ENCODE measurements at places on chromosomes 4 and X.

GRCh38 chr4:66562276-66562806, 892.1 kb upstream of the EPHA5 start:
- no peak for DNase-seq

DNA sequence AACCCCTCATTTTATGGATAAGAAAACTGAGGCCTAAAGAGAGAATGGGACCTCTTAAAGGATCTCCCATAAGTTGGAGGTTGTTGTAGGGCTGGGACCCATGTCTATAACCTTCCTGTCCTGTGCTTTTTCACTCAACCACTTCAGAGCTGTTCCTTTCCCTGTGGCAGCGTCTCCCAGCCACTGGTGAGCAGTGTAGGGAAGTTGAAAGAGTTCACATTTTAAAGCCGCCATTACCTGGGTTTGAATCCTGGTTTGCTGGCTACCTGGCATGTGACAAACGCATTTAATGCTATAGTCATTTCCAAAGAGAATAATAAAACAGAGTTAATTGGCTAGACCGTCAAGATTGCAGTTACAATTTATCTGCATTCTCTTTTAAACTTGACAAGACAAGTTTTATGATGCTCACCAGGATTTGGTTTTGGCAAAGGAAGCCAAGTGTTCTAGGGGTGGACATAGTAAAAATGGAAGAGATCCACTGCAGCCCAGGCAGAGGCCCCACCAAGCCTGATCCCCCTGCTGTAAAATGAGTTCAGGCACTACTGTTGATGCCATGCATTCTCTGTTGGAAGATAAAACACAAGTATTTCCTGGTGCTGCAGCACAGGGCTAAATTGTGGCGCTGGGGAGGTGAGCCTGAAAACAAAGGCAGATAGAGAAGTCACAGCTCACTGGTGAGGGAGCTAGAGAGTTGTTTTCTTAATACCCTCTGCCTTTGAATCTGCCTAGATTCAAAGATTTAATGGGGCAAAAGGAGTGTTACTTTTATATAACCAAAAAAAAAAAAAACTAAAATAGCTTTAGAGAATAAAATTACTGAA, 218.7 kb downstream of the NWD2 start:
- no peak for DNase-seq

GRCh38 chr4:159425737-159426305, 322.9 kb downstream of the RAPGEF2 start:
- no peak for DNase-seq

- no peak for DNase-seq
These were observed 65.7 kb upstream of the KCNIP4 start for GRCh38 chr4:22014222-22014741.

GRCh38 chr4:185849664-185850550, 37.9 kb upstream of the SORBS2 start:
- DNase-seq, result no peak

DNA sequence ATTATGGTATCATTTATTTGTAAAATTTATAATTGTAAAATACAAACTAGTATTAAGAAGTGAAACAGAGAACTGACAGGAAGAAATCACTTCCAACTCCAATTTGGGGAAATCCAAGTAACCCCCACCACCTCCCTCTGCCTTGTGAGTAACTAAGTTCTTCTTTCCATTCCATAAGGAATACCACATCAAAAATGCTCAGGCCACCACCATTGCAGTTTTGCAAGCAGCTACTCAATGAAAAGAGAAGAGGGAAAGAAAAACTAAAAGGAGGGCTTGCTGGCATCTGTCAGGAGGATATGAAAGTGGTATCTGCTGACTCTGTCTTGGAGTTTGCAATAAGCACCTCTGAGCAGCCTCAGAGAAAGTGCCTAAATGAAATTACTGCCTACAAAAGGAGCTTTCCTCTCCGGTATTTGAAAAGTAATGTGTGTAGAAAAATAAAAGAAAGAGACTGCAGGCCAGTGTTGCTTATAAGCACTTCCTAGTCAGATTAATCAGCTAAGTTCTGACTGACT, 228.7 kb downstream of the OPHN1 start:
- DNase-seq, result no peak

GRCh38 chr4:38236003-38236402, 275.8 kb downstream of the PTTG2 start:
- no peak for DNase-seq

Data from NT2/D1 (cell line).